IPS DF 6.9 (cell line): ENCODE measurements at places on chromosomes 6 and 20.
A peak's percentile ranks its signal among the peaks of the same experiment; 100 is the strongest.

DNA sequence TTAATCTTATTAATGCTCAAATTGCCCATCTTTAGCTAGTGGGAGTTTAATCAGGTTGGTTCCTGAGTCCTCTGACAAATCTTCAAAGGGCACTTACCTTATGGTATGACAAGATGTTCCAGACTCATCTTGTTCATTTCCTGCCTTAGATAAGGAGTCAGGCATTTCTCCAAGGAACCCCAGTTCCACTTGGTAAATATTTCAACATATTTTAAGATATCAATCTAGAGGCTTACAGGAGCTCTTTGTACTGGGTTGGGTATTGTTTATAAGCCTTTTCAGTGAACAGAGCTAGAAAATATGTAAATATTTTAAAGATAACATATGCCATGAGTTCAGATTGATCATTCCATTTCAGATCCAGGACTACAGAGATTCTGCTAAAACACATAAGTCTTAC is 159.8 kb downstream of the RCAN2 start:
- DNase-seq = no peak

DNA sequence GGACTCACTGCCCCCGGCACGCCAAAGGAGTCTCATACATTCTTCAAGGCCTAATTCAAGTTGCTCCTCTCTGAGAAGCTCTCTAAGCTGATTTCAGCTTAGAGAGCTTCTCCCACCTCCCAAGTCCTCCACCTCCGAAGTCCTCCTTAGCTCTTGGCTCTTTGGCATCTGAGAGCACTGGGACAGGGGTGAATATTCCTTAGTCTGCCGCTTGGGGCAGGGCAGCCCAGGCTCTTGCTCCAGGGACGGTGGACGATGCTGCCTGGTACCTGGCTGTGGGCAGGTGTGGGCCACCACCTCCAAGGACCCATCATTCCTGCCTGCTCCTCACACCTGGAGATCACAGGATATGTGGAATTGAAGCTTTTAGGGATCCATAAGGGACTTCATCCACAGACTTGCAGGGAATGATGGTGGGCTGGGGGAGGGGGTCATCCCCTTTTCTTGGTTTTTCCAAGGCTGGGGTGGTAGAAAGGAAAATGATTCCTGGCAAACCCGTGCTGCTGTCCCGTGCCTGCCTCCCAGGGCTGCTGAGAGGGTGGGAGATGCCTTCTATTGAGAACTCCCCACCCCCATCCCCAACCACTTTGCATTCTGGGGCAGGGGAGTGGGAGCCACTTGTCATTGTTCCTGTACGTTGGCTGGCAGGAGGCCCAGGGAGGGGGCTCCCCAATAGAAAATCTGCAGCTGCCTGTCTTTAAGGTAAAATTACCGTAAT is 57.4 kb downstream of the ARHGAP40 start:
- DNase-seq = no peak

DNA sequence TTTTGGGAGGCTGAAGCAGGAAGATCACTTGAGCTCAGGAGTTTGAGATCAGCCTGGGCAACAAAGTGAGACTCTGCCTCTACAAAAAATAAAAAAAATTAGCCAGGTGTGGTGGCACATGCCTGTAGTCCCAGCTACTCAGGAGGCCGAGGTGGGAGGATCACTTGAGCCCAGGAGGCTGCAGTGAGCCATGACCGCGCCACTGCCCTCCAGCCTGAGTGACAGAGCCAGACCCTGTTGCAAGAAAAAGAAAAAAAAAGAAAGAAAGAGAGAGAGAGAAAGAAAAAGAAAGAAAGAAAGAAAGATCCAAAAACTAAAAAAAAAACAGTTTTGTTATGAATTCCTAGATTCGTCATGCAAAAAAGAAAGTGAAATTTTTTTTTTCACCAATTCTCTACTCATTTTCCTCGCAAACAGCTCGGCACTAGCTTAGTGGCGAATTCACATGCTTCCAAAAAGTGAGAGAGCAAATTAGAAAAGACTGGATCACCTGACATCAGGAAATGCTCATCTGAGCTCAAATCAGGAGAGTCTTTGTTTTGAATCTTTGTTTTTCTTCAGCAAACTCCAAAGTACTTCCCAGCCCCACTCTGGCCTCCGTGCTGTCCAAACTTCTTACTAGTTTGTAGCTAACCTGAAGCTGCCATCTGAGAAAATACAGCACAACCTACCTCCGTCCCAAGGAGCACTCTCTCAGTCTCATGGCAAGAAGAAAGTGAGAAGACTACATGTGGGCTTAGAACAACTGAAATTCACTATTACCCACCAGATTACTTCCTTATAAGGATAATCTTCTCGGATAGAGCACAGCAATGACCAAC is 27.0 kb downstream of the IPCEF1 start:
- no peak for DNase-seq

GRCh38 chr6:136593748-136594490 is 43.7 kb upstream of the MAP7 start:
- no peak for DNase-seq

- no peak for DNase-seq
Measured at GRCh38 chr6:168417191-168417590, 23.8 kb upstream of the SMOC2 start.

GRCh38 chr20:24684421-24684871 is 215.0 kb downstream of the SYNDIG1 start:
- no peak for DNase-seq

- DNase-seq = peak; percentile 75
Measured at GRCh38 chr6:27720607-27721580, 191.3 kb downstream of the OR2B2 start.

DNA sequence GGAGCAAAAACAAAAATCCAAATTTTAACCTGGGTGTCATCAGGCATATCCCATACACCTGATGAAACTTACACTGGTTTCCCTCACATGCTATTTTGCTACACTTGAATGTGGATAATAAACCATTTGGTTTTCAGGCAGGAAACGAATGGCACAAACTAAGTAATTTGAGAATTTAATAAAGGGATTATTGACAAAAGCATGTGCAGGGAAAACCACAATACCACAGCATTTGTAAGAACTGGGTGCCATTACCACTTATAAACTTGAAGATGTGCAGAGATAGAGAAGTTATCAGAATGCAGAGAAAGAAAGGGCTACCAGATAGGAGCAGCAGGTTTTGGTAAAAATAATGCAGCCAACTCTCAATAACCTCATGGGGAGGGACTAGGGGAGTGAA is 151.2 kb downstream of the RFX6 start:
- DNase-seq = no peak

DNA sequence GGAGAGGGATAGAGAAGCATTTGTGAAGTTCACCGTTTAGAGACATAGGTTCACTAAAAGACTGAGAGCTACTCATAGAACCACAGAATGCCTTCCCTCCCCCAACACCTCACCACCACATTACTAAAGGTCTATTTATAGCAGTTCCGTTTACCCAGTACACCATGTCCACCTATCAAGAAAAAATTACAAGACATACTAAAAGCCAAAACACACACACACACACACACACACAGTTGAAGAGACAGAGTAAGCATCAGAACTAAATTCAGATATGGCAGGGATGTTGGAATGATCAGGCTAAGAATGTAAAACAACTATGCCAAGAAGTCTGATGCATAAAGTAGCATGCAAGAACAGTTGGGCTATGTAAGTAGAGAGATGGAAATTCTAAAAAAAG is 52.3 kb downstream of the SLC22A3 start:
- DNase-seq = no peak

GRCh38 chr6:168319279-168320111 is at the start of gene DACT2:
TSS of gene DACT2 (minus strand) at chr6:168319777. CDS start at chr6:168319633, 144 bp downstream.
- no peak for DNase-seq

GRCh38 chr6:63844287-63844686 is 208.7 kb downstream of the PHF3 start:
- DNase-seq = no peak

- DNase-seq = no peak
Measured at GRCh38 chr6:105769987-105770386, 316.1 kb upstream of the PRDM1 start.

- no peak for DNase-seq
Measured at GRCh38 chr6:160692369-160692959, 9.6 kb upstream of the PLG start.

DNA sequence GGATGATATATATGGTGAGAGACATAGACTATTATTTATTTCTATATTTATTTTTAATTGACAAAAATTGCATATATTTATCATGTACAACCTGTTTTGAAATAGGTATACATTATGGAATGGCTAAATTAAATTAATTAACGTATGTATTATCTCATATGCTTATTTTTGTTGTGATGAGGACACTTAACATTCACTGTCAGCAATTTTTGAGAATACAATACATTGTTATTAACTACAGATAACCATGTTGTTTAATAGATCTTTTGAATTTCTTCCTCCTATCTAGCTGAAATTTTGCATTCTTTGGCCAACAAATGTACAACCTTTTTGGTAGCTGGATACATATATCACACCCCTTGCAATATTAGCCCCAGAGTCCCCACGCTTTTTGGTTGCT is 110.7 kb upstream of the CITED2 start:
- DNase-seq = no peak

DNA sequence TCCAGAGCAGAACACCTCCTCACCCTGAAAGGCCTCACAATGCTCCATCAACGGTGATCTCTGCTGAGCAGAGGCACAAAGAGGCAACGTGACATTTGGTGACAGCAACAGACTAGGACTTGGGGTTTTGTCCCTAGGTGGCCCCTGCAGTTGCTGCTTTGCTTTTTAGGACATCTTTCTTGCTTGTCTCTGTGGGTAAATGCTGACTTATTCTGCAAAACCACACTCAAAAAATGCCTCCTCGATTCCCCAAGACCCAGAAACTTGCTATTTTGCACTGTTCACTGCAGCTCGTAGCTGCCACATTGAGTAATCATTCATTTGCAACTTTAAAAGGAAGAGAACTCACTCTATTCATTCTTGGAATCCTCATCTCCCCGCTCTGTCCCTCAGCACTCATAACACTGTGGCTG is 209.9 kb downstream of the LY86 start:
- DNase-seq = no peak

DNA sequence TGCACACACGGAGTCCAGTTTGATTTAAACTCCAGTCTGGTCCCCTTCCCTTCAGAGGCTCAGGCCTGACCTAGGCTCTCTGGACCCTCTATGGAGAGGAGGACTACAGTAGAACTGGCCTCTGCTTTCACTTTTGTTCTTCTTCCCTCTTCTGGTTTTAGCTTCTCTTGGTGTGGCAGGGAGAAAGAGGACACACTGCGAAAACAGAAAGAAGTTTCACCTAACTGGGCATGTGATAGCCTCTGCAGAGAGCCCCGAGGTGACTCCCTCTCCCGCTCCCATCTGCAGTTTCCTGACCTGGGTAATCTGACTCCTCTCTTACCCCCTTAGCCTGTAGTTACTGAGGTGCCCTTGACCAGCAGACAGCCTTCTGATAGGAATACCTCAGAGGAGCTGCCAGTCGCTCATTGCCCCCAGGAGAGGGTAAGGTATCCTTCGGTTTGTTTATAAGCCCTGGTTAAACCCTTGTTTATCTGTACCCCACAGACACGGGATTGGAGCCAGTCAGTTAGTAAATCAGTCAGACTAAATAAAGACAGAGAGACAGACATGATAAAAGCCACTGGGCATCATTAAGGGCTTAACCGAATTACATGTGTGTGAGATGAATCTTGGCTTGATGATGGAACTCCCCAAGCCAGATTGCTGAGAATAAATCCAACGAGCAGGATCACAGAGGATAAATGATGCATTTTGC is 12.0 kb upstream of the DTNBP1 start:
- DNase-seq = no peak

DNA sequence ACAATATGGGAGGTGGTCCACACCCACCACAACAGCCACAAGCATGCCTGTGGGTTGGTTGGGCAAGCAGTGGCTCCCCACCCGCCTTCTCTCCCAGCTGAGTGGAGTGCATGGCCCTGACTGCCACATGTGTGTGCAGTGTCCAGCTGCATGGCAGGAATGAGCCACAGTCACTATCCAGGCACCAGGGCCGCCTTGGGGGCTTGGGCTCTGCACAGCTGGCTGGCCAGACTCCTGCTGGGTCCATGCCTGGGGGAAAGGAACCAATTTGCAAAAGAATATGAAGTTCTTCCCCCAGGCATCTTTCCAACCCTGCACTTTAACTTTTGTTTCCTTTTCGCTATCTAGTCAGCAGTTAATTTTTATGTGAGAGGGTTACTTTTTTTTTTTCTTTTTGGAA is 11.6 kb upstream of the ASCC3 start:
- no peak for DNase-seq

- DNase-seq = no peak
Measured at GRCh38 chr6:67863346-67863745, 771.7 kb upstream of the ADGRB3 start.

- DNase-seq = no peak
Measured at GRCh38 chr6:7604506-7604905, 14.5 kb downstream of the SNRNP48 start.

GRCh38 chr6:18262702-18263417 is 1.5 kb downstream of the DEK start:
- DNase-seq = no peak

DNA sequence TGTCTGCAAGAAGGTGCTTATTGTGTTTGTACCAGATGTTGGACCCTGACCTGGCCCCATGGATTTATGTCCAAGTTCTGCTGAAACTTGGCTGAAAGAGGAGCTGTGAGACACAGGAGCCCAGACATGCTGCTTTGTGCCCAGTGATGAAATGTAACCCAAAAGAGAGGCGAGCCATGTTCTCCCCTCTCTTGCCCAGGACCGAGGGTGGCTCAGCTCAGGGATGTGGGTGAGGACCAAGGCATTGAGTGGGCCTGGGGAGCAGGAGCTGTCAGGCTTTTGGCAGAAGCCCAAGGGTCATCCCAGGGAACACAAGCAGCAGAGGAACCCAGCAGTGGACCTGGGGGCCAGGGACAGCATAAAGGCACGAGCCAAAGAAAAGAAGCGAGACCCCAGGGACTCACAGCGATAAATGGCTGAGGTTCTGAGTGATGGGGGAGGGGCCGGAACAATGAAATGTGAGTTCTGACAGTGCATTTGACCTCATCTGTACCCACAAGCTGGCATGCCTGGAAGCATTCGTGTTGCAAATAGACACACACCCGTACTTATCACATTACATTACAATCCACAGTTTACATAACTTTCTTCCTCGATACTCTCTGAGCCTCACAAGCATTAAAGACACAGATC is 363.4 kb upstream of the JARID2 start:
- no peak for DNase-seq

DNA sequence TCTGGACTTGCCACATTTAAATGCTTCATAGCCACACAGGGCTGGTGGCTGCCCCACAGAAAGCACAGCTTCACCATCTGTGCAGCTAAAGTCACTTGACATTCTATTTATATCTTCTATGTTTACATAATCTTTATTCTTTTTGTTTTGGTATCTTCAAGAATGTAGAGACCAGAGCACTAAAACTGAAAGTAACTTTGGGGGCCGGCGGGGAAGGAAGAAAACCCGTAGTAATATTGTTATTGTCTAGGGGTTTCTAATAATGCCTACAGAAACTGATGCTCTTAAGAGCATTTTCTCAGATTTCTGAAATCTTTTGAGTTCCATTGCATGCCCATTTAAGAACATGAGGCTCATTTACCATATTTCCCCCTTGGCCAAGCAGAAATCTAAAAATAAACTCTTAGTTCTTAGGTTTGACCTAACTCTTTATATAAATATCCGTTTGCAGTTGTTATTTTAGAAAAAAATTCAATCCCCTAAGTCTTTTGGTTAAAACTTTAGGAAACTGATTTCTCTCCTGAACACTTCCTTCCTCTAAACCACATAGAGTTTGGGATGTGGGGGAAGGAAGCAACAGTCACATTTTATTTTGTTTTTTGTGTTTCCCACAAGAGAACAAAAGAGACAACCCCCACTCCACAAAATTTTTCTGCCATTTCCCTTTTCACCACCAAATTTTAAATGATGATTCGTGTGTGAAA is 207.6 kb downstream of the OGFRL1 start:
- DNase-seq = no peak
